Activated T-cell treated with anti-CD3 and anti-CD28 coated beads for 24 hours (primary cell): ENCODE measurements at places on chromosomes 2 and 18.

DNA sequence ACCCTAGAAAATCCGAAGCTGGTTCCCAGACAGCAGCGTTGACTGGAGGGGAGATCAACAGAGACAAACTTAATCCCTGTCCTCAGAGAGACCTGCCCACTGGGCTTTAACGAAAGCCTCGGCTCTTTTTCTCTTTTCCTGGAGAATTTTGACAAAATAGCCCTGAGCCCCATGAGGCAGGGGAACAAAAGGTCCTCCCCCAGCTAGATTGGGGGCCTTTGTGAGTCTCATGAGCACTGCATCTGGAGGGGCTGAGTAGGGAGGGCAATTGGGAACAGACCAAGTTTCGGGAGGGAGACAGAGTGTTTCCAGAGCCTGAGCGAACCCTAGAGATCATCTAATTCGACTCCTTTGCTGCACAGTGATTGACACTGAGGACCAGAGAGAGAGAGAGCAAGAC, 123.9 kb upstream of the HAAO start:
- DNase-seq: no peak

GRCh38 chr18:41706301-41706700, 248.7 kb upstream of the PIK3C3 start:
- DNase-seq: no peak

DNA sequence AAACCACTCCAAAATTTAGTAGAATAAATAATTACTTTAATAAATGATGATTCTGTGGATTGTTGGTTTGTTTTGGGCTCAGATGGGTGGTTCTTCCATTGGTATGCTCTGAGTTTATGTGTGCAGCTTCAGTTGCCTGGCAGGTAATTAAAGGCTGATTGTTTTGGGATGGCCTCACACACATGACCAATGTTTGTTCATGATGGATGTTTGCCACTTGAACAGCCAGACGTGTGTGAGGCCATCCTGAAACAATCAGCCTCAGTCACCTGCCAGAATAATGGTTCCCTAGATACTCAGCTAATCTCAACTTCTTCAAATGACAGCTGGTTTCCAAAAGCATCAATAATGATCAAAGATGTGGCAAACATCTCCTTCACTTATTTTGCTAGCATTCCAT, 352.5 kb upstream of the GULP1 start:
- no peak for DNase-seq

DNA sequence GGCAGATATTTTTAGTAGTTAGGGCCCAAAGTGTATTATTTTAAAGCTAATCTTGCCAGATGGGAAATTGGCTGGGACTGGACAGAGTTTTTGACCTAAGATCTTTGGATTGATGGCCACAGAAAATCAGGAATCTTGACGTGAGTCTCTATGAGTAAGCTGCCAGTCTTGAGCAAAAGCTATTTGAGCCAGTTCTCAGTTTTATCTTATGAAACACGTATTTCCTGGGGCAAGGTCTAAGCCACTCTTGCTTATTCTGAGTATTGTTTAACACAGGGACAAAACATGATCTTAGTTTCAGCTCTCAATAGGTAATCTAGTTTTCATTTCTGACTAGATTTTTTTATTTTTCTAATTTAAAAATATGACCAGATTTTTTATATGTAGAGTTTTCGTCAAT, 329.4 kb downstream of the CNTNAP5 start:
- no peak for DNase-seq

DNA sequence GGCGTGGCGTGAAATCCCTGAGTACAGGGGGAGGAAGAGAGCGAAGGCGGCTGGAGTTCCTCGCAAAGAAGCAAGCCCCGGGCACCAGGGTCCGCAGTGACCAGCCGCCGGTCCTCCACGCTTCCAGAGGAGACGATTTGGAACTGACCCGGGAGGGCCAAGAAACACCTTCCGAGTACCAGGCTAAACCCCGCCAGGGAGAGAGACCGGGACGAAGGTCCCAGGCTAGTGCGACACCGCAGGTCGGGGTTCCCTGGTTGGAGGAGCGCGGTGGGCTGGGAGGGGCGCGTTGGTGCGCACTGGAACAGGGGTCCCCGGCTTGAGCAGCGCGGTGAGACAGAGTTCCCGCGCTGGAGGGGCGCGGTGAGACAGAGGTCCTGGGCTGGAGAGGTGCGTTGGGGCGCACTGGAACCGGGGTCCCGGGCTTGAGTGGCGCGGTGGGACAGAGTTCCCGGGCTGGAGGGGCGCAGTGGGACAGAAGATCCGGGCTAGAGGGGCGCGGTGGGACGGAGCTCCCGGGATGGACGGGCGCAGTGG, 901 bp downstream of the WDFY1 start:
- DNase-seq: no peak

DNA sequence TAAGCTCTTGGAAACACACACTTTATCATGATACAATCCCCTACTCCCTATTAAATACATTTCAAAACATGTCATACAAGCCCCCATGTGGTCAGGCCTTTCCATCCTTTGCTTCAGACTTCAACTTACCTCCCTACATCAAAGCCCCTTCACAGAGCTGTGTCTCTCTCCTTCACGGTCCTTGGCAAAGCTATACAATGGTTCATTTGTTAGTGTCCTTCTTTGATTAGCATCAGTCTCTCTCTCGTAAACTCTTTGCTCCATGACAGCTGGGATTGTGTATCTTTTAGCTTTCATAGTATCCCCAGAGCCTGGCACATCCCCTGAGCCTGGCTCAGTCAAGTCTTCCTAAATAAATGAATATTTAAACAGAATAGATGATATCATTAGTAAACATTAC, 25.6 kb upstream of the INSIG2 start:
- no peak for DNase-seq

- DNase-seq: no peak
Measured at GRCh38 chr2:11571170-11571569, 37.3 kb downstream of the GREB1 start.

- DNase-seq: no peak
Measured at GRCh38 chr2:47054036-47054555, 101.0 kb downstream of the STPG4 start.

DNA sequence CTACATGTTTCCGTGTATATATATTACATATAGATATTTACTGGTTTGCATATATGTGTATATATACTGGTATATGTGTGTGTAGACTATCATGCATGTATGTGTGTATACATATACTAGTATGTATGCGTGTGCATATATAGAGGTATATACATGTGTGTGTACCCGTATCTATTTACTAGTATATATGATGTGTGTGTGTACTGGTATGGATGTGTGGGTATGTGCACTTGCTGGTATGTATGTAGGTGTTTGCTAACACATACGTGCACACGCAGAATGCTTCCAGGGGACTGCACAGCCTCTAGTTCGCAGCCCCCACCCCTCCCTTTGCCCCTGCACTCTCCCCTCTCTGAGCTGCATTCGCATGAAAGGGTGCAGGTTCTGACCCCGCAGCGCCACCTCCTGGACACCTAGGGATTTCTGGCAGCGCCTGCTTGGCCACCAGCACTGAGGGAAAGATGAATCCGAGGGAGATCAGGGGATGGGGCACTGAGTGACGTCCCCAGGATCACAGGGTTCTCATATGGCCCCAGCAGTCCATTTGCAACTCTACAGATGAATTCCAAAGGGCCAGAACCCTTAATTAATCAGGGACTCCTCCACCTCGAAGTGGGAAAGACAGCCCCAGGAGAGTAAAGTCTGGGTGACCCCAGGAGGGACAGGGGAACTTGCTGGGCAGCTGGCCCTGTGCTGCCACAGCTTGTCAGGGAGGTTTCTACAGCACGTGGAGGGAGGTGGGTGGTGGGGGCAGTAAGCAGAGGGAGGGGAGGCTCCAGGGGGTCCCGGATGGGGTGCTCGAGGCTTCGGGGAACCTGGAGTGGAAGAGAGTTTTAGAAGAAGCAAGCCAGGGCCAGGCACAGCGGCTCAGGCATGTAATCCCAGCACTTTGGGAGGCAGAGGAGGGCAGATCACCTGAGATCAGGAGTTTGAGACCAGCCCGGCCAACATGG, 66.8 kb upstream of the ASAP2 start:
- peak; percentile 49 for DNase-seq

GRCh38 chr2:177171418-177171865, 41.2 kb upstream of the HNRNPA3 start:
- DNase-seq: no peak

DNA sequence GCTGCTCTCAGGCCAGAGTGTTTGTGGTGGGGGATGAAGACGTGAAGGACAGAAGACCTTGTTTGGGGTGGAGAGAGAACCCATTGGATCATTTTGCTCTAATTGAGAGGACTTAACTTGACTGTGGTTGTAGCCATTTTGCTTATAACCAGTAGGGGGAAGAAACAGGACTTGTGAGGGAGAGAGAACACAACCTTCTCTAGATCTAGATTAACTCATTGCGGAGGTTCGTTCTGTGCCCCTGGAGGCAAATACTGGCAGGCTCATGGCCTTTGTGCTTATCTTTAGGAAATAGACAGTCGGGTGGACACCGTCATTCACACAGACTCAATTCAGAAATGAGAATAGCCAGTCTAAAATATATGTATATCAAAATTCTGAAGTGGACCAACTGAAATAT, 147.0 kb upstream of the LHCGR start:
- DNase-seq: no peak

- no peak for DNase-seq
Measured at GRCh38 chr18:13877157-13877556, 38.2 kb downstream of the MC2R start.

- DNase-seq: no peak
Measured at GRCh38 chr2:67955748-67956603, 106.8 kb downstream of the C1D start.

GRCh38 chr2:152861349-152861942, 143.0 kb downstream of the ARL6IP6 start:
- DNase-seq: no peak

DNA sequence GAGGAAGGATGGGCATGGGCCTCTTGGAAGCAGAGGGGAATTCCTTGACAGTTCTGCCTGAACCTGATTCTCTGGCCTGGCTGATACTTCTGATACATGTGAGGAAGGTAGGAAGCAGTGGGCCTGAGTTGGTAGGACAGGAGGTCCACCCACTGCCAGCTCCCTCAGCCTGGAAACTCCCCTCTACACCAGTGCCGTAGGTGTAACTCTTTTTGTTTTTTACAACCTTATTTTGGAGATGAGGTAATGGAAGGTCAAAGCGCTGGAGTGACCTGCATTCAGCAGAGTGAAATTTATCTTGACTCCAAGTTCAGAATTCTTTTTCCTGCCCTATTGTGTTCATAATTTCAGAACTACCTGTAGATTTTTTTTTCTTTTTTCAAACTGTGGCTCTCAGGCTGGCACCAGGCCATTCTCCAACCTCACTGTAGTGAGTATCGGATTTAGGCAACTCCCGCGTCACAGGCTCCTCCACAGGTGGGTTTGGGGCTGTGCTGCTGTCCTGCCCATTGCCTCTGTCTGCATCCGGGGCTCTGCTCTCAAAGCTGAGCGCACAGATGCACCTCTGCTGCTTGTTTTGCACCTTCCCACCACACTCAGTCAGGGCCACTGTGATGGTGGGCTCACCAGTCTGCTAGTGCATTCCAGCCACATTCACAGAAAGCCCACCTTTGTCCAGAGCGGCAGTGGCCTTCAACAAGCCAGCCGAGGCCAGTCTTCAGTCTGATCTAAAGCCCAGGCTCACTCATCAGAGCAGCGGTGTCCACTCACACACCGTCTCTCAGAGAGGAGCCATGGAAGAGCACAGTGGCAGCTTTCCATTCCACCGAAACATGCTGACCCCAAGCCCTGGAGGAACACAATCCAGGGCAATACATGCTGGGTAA, 87.2 kb downstream of the UXS1 start:
- DNase-seq: no peak

DNA sequence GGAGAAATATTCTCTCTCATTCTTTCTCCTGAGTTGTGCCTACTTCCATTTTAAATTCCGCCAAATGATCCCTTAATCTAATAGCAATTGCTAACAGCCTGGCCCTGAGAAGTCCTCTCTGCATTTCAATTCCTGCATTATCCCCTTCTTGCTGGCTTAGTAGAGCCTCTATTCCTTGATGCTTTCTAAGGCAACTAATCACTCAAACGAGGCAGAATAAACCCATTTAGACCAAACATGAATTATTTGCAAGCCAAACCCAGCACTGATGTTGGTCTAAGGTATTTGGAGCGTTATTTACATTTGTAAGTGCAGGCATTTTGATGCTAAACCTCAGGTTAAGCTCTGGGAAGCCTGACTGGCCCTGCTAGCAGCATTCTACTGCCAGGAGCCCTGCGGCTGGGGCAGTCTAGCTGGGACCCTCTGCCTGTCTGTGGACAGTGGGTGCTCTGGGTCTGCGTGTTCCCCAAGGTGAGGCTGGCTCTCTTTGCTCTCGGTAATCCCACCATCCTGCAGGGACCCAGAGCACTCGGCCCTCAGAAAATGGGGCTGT, 173.1 kb upstream of the HS6ST1 start:
- no peak for DNase-seq

DNA sequence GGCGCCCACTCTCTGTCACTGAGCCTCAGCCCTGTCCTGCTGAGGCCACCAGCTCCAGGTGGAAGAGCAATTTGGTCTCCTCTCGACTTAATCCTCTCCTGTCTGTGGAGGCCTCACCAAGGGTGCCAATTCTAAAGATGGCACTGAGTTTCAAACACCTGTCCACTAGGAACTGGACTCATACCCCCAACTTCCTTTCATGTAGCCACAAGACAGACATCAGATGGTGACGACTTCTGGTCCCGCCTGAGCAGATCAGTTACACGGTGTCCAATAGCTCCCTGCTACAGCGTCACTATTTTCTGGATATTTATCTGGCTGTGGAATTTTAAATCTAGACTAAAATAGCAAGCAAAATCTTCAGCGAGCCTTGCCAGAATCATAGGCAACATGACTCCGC, 24.5 kb upstream of the SP5 start:
- DNase-seq: no peak

- no peak for DNase-seq
Measured at GRCh38 chr2:120566331-120567035, 169.2 kb upstream of the GLI2 start.

DNA sequence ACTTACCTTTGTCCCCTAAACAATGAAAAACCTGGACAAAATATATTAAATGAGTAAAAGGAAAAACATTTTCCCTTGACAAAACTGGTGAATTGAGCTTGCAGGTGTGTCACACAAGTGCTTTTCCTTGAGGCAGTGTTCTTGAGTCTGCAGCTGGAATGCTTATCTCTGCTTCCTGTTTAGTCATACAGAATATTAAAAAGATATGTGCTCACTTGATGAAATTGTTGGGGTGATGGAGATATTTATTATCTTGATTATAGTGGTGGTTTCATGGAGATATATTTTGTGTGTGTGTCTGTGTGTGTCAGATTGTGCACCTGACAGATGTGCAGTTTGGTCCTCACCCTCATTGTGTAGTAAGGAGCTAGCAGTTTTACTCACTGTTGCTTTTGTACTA, 3.3 kb downstream of the TAF1B start:
- no peak for DNase-seq

GRCh38 chr2:64720535-64721319, 67.0 kb upstream of the SERTAD2 start:
- DNase-seq: no peak

DNA sequence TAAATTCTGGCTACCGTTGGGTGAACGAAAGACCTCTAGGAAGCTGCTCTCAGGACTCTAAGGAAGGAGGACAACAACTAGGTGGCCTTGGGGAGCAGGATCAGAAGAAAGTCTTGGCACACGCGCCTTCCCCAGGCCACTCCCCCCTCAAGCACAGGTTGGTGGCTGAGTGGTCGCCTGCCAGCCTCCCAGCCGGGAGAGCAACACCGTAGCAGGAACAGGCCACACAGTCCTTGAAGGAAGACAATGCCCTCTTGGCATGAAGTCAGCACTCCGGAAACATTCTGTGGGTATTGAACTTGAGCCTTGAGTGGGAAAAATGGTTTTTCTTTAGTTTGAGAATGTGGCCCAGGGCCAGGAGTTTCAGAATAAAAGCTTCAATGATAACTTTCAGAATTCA, 87.4 kb upstream of the AGAP1 start:
- DNase-seq: no peak

GRCh38 chr2:46082531-46083485, 214.4 kb upstream of the EPAS1 start:
- DNase-seq: no peak
